Panc1 (cell line): ENCODE measurements at places on chromosomes 6 and 20. TPM values are rescaled to one million over a fixed set of nuclear protein-coding genes. Genes with fewer than 3 reads are reported as not detected.

Gene VNN1
- total RNA-seq = not detected

Gene MED20
- total RNA-seq = 24.5 TPM

Gene TINAG
- not detected for total RNA-seq

Gene SAMD5
- total RNA-seq = 0.23 TPM

Gene KCNQ2
- total RNA-seq = 19.4 TPM

Gene SCAND1
- total RNA-seq = 59.6 TPM

Gene PDE7B
- 0.03 TPM for total RNA-seq

Gene LTB
- total RNA-seq = 3.7 TPM

Gene EPPIN
- total RNA-seq = not detected

Gene CD109
- 46.1 TPM for total RNA-seq

Gene IP6K3
- total RNA-seq = not detected

Gene SLC12A5
- 11.8 TPM for total RNA-seq

Gene CRNKL1
- total RNA-seq = 16.4 TPM

Gene PRPF6
- 88.4 TPM for total RNA-seq

Gene OR5V1
- not detected for total RNA-seq

Gene SCRT2
- total RNA-seq = not detected

Gene EFCAB8
- total RNA-seq = 1.1 TPM

Gene OSER1
- 37.8 TPM for total RNA-seq

Gene NRN1
- 0.18 TPM for total RNA-seq

Gene RCAN2
- total RNA-seq = 0.05 TPM

Gene VSTM2L
- 16.0 TPM for total RNA-seq

Gene SLC17A2
- not detected for total RNA-seq

Gene CASS4
- 0.15 TPM for total RNA-seq

Gene NDRG3
- 36.0 TPM for total RNA-seq

Gene LAMA5
- 497 TPM for total RNA-seq

Gene HEY2
- total RNA-seq = not detected

Gene SLC25A27
- 0.77 TPM for total RNA-seq

Gene SERAC1
- total RNA-seq = 8.2 TPM

Gene TRAPPC3L
- total RNA-seq = not detected

Gene FABP7
- total RNA-seq = not detected

Gene SMIM28
- total RNA-seq = not detected

Gene NTSR1
- total RNA-seq = 44.1 TPM

Gene GJE1
- total RNA-seq = not detected

Gene BEND3
- total RNA-seq = 9.9 TPM

Gene PKIB
- total RNA-seq = 1.1 TPM

Gene CYP39A1
- total RNA-seq = 0.72 TPM

Gene NR2E1
- 0.13 TPM for total RNA-seq

Gene ZNF337
- total RNA-seq = 9.1 TPM

Gene RIN2
- 25.0 TPM for total RNA-seq

Gene HMGCLL1
- not detected for total RNA-seq

Gene MAP7
- 1.8 TPM for total RNA-seq

Gene LIME1
- 15.2 TPM for total RNA-seq
